ENCODE measurements at places on chromosomes 7 and 10.

DNA sequence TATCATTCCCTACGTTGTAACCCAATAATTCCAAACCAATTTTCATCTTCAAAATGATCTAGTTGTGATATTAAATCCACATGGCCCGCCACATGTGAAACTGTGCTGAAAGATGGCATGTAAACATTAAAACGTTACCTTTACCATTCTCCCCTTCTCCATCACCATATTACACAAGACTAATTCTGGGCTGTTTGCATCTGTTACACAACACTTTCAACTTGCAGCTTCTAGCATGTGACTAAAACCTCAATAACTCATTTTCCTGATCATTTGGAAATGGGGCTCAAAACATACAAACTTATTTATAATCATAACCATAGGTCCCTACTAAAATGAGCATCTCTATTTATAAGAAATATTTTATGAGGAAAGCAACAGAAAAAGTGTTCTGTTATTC, 4.7 kb downstream of the MTERF1 start:
- DNase-seq, result no peak

DNA sequence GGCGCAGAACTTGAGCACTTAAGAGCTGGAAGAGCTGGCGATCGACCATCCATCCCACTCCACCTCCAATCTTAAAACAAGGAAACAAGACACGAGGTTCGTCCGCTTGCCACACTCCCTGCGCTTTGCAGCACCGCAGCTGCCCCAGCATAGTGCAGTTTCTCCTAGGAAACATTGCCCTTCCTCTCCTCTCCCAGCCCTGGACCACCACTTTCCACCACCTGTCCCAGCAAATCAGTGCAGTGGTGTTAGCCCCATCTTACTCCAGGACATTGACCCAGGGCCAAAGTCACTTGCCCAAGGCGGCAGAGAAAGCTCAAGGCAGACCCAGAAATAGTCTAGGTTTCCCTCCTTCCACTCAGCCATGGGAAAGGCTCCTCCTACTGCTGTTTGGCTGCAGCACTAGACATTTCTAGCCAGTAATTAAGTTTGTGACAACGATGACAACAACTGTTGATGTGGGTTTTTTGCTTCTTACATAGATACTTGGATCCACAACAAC, 1.5 kb upstream of the PARD3 start:
- DNase-seq, result peak; percentile 44

DNA sequence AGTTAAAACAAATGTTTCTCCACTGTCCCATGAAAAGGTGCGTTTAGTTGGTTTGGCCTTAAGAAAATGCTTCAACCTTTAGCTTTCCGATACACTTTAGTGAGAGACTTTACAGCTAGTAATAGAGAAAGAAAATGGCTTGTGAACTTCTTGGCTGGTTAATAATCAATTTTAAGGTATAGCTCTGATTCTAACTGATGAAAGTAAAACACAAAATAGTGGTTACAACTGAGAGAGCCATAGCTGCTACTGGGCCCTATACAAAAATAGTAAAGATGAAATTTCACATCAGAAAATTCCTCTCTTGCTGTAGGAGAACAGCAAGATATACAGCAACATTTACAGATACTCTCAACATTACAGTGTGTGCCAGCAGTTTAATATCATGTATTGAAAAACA, 371.4 kb downstream of the PHTF2 start:
- DNase-seq, result no peak

- no peak for DNase-seq
Observed at GRCh38 chr7:129784783-129785684, 167.7 kb downstream of the UBE2H start.

DNA sequence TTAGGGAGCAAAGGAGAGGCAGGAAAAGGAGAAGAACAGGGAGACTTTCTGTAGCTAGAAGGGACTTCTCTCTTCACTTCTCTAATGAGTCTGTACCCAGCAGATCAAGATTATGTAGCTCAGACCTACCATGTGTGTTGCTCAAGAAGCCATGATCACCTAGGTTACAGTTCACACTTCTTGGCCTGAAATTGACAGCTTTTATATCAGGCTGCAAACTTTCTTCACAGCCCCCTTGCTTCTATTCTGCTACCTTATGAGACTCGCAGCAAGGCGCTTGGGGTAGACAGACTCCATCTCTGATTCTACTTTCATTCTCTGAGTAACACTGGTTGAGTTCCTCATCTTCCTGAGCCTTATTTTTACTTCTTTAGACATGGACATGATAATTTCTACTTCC, 19.6 kb upstream of the GIMAP2 start:
- DNase-seq, result no peak

DNA sequence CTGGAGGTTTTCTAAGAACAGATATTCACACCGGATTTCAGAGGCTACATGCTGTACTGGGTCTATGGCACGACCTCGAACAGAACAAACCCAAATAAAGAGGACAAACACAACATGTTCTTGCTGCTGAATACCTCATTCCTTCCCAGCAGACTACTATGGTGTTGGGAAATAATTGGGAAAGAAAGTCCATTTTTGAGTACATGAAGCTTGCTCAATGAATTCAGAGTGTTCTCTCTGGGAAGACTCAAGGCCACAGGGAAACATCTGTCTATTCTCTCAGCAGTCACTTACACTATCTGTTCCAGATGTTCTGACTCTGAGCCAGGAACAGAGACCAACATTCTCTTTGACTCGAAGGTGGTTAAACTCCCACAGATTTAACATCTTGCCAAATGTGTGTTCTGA, 30.9 kb downstream of the LAMB1 start:
- no peak for DNase-seq

DNA sequence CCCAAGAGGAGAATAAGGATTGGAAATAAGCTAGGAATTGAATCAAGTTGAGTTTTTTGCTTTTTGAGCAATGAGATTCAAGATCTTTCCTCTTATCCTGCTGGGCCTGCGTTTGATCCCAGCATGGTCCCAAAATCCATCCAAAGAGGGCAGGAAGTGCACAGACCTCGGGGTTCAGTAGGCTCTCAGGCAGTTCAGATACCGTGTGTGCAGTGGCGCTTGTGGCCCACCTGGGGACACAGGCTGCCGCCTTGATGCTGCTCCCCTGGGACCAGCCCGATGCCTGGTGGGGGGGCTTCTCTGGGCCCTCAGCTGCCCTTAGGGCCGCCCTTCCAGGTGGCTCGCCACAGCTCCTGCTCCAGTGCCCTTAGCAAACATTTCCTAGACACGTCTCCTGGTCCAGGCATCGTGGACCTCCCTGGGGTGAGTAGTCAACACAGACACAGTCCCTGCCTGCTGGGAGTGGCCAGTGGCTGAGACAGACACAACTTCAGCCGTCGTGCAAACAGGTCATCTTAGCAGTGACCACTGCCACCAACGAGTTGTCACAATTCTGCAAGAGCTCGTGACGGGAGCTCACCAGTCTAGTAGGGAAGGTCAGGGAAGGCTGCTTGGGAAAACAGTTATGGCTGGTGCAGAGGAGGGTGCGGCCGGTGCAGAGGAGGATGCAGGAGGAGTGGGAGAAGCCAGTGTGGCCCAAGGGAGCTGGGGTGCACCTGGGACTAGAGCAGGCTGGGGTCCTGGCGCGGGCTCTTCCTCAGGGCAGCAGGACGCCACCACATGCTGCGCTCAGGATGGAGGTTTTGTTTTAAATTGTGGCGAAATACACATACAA, 21.7 kb upstream of the JAKMIP3 start:
- no peak for DNase-seq

- DNase-seq, result peak; percentile 83
Observed at GRCh38 chr10:79149662-79150443, 81.1 kb downstream of the ZMIZ1 start.

- no peak for DNase-seq
Observed at GRCh38 chr10:113555245-113555644, 2.4 kb downstream of the HABP2 start.

GRCh38 chr10:1142596-1142995, 86.4 kb downstream of the WDR37 start:
- DNase-seq, result peak; percentile 15

DNA sequence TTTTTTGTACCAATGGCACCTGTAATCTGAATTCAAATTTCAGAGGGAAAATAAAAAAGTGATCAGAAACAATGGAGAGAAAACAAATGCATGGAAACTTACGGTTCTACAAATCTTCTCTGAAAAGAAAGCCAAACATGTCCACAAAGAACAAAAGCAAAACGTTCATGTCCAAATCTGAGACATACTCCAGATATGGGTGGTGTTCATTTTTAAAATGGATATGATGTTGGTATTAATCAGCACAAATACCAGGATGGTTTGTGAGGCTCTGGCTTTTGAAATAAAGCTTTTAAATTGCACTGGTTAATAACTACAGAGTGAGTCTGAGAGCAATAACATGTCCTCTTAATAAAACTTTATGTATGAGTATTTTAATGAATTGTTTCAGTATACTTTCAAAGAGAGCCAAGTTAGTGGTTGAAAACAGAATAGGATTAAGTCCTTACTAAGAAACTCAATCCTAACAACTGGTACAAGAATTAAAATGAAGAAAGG, 366.4 kb downstream of the INHBA start:
- DNase-seq, result no peak

GRCh38 chr7:103718482-103719061, 270.9 kb downstream of the RELN start:
- DNase-seq, result no peak

- no peak for DNase-seq
Observed at GRCh38 chr10:15365692-15366091, 5.4 kb downstream of the FAM171A1 start.

GRCh38 chr10:74755273-74755672, 71.1 kb upstream of the KAT6B start:
- DNase-seq, result no peak

DNA sequence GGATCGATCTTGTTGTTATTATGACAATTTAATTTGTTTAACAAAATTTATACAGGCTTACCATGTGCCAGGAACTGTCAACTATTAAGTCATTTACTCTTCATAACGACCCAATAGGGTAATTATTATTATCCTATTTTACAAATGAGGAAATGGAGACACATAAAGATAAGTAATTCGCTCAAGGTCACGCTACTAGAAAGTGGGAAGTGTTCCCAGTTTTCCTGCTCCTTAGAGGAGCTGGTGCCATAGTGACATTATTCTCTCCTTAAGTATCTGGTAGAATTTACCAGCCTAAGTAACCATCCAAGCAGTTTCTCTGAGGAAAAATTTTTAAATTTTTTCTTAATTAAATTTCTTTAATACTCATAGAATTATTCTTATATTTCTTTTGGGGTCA, 360.9 kb upstream of the RNF32 start:
- DNase-seq, result no peak

GRCh38 chr10:13873196-13873595, 286.4 kb downstream of the PRPF18 start:
- no peak for DNase-seq

DNA sequence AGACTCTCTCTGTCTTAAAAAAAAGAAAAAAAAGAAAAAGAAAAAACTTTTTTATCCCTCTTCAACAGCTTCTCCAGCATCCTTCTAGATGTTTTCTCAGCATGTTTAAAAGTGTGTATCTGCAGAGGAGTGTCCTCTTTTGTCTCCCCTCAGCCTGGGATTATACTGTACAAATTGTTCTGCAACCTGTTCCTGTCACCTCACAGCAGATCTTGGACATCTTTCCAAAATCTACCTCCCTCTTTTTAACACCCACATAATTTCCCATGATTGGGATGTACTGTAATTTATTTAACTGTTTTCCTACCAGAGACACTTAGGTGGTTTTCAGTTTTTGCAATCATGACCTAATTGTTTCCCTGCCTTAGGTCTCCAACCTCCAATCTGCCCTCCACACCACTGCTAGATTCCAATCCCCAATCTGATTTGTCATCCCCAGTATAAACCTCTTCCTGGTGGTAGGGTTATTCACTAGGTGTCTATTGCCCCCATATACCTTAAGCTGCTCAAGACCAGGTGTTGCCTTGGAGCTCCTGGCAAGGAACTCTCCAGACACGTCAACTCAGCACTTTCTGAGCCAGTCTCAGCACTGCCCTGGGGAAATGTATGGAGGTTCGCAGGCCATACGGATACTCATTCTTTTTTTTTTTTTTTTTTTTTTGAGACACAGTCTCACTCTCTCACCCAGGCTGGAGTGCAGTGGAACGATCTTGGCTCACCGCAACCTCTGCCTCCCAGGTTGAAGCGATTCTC, 17.6 kb upstream of the DDIT4 start:
- no peak for DNase-seq

GRCh38 chr7:27587429-27587828, 75.3 kb downstream of the HIBADH start:
- no peak for DNase-seq

- DNase-seq, result peak; percentile 63
Observed at GRCh38 chr7:73850781-73851207, 8.5 kb upstream of the METTL27 start.
